ENCODE measurements at places on chromosomes 7 and 10. TPM values are rescaled to one million over a fixed set of nuclear protein-coding genes. Genes with fewer than 3 reads are reported as not detected.

The CCDC3 gene
- total RNA-seq, result 1.2 TPM

The RSU1 gene
- 82.7 TPM for total RNA-seq

The WIPF3 gene
- total RNA-seq, result 0.45 TPM

The ASZ1 gene
- not detected for total RNA-seq

The BHLHA15 gene
- 0.39 TPM for total RNA-seq

The ITGA8 gene
- not detected for total RNA-seq

The TBC1D12 gene
- 5.1 TPM for total RNA-seq

The TRIM50 gene
- not detected for total RNA-seq

The HSPA12A gene
- 12.6 TPM for total RNA-seq

The COL28A1 gene
- total RNA-seq, result 0.53 TPM

The CYP2C18 gene
- not detected for total RNA-seq

The HMX2 gene
- total RNA-seq, result 0.13 TPM

The ZNF804B gene
- total RNA-seq, result not detected

The SEC24C gene
- total RNA-seq, result 57.2 TPM

The ZNF479 gene
- total RNA-seq, result not detected

The HYCC1 gene
- total RNA-seq, result 18.9 TPM

The MOGAT3 gene
- total RNA-seq, result not detected

The LIPK gene
- total RNA-seq, result not detected

The MDFIC gene
- 18.9 TPM for total RNA-seq

The CYP26C1 gene
- not detected for total RNA-seq

The PITRM1 gene
- total RNA-seq, result 82.6 TPM

The COMTD1 gene
- 29.2 TPM for total RNA-seq

The FEZF1 gene
- not detected for total RNA-seq

The MMRN2 gene
- 0.81 TPM for total RNA-seq

The CYP26A1 gene
- 2.9 TPM for total RNA-seq

The GIMAP6 gene
- not detected for total RNA-seq

The ENO4 gene
- 0.21 TPM for total RNA-seq

The PNLIPRP2 gene
- total RNA-seq, result not detected

The PAX4 gene
- total RNA-seq, result not detected
